ENCODE measurements at places on chromosomes 16 and 17. TPM values are rescaled to one million over a fixed set of nuclear protein-coding genes. Genes with fewer than 3 reads are reported as not detected.

DNA sequence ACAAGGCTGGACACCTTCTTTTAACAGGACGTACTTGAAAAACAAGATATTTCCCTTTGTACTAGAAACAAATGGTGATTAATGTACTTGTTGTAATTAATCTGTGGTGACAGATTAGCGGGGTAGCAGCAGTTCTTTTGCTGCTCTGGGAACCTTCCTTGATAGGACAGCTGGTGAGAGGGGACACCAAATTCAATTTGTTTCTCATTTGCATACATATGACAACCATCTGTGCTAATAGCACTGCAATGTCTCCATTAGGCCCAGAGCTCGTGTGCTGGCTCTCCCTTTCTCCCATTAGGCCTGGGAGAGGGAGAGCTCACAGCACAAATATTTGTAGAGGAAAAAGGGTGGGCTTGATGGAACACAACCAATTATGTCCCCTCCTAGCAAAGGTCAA, 221.0 kb upstream of the HS3ST3A1 start:
- no peak for DNase-seq

DNA sequence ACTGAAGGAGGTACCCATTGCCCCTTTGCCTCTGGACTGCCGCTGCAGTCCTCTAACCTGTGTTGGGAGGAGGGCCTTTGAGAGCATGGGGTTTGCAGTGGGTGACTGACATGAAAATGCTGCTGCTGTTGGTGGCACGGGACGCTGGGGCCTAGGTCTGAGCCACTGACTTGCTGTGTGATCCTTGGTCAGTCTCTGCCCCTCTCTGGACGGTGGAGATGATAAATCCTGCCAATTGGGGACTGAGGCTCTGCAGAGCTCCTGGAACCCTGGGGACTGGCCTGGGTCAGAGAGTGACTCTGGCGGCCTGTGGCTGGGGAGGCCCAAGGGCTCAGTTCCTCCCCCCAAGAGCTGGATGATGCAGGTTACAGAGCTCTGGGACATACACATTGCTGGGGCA, 6.1 kb upstream of the PYDC1 start:
- DNase-seq, result no peak

DNA sequence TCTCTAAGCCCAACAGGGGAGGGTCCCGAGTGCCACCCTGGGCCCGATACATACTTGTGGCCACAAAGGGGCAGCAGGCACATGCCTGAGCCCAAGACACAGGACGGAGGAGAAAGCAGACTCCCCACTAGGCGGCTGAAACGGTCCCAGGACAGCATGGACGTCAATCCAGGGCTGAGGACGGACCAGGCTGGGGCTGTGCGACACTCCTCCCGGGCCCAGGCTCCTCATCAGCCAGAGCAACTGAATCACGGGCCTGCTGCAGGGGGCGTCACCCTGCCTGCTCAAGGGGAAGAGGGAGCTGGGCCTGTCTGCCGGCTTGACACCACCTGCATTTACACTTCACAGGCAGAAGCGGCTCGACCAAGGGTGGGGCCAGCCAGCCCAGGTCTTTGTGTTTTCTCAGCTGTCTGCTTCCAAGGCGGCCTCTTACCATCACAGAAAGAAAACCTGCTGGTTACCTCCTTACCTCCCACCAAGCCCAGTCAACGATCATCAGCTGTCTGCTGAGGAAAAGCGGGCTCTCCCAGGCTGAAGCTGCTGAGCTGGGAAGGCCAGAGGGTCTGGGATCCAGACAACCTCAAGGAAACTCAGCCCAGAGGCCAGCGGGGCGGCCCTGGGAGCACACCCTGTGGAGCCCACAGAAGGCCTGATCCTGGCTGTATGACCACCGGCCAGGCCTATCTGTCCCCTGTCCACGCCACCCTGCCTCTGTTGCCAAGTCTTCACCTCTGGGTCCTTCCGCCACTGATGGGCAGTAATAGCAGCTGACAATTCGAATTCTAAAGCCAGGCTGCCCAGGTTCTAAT, 26.4 kb downstream of the KIFC3 start:
- no peak for DNase-seq

- DNase-seq, result no peak
Measured at GRCh38 chr16:81863630-81864352, 84.7 kb downstream of the PLCG2 start.

DNA sequence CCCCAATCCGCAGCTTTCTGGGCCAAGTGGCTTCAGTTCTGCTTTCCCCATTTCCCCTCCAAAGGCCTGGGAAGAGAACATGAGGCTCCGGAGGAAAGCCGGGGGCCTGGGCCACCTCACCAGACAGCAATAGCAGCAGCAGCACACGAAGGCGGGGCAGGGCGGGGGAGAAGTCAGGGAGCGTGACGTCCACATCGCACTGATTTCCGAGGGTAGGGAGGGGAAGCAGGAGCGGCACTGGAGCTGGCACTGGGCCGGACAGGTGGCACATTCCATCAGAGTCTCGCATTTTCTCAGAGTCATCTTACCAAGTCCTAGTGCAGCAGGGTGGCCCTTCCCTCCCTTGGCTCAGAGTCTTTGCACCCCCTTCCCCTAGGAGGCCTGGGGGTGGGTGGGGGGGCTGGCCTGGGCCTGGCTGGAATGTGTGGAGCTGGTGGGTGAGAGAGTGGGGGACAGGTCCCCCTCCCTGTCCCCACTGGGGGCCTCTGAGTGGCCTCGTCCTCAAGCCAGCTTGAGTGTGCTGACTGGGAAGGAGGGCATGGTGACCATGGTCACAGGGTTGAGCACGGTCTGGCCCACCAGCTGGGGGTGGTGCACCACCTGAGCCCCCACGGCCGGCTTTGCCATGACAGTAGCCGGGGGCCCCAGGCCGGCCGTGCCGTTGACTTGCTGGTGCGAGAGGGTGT, 14.3 kb downstream of the MNT start:
- no peak for DNase-seq

- no peak for DNase-seq
Measured at GRCh38 chr17:17667947-17668346, 13.3 kb upstream of the RAI1 start.

Gene TBC1D3H
- not detected for total RNA-seq

DNA sequence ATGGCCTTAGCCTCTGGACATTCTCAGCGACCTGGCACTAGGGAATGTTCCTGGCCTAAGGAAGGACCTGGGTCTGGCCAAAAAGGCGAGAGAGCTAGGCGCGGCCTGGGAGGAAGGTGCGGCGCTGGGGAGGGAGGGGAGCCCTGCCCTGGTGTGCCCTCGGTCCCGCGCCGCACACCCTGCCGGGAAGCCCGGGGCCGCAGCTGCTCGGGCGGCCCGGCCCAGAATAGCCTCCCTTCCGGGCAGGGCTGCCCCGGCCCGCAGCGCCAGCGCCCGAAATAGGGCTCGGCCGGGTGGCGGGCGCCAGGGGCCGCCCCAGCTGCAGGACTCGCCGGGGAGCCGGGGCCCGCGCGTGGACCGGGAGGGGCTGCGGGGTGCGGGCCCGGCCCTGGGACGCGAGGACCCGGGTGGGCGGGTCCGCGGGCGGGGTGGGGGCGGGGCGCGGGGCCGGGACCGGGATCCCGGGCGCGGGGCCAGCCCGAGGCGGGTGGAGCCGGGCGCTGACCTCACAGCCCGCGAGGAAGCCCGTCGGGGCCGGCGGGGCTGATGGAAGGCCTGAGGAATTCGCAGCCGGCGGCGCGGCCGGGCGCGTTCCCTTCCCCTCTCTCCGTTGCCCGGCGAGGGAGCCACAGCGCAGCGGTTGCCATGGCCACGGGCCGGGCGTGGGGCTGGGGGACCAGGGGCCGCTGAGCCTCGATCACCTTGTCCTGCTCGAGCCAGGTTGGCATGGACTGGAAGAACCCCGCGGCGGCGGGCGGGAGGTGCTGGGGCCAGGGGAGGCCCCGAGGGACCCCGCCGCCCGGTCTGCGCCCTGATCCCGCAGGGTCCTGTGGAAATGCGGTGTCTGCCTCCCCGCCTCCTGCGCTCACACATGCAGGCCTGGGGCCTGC, 18.1 kb downstream of the SOCS3 start:
- DNase-seq, result peak; percentile 96

Gene PGAP6
- 28.9 TPM for total RNA-seq

- no peak for DNase-seq
Measured at GRCh38 chr16:12337871-12338655, 361.5 kb downstream of the SNX29 start.

Gene AANAT
- not detected for total RNA-seq

GRCh38 chr17:13311306-13311705, 290.4 kb downstream of the HS3ST3A1 start:
- DNase-seq, result no peak

GRCh38 chr17:47733047-47733673, at the start of gene TBX21:
Gene TBX21 (plus strand): TSS chr17:47733236. CDS start chr17:47733455, 219 bp downstream.
- peak; percentile 89 for DNase-seq

GRCh38 chr16:74469946-74470478, 48.7 kb upstream of the CLEC18B start:
- no peak for DNase-seq

GRCh38 chr17:56085576-56086267, 67.6 kb upstream of the ANKFN1 start:
- no peak for DNase-seq

- DNase-seq, result no peak
Measured at GRCh38 chr17:50447870-50448595, 20.6 kb downstream of the CHAD start.

Gene MYADML2
- not detected for total RNA-seq

DNA sequence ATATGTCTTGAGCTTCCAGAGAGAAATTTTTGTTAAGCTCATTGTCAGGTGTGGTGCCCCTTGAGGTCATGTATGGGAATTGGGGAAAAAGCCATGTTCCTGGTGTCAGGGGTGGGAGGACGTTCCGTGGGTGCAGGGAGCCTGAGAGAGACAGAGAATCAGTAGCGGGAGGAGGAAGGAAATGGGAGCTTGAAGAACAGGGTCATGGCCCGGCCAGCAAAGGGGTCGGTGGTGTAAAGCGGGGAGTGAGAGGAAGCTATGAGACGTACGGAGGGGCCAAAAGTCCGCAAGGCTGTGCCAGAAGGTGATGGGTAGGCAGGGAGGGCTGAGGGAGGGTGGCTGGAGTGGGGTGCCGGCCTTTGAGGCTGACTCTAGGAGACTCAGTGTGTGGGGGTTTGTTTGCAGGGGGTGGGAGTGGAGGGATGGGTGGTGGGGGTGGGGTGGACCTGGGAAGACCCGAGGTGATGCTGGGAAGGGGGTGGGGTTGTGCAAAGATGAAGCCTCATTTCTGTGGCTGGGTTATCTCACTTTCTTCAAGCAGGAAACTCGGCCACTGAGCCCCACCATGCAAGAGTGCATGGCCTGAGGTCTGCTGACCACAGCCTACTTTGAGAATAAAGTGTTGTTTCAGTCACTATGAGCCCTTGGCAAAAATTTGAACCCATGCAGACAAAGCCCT, 63.6 kb downstream of the PLCG2 start:
- DNase-seq, result no peak

Gene ADAMTS18
- 0.79 TPM for total RNA-seq

DNA sequence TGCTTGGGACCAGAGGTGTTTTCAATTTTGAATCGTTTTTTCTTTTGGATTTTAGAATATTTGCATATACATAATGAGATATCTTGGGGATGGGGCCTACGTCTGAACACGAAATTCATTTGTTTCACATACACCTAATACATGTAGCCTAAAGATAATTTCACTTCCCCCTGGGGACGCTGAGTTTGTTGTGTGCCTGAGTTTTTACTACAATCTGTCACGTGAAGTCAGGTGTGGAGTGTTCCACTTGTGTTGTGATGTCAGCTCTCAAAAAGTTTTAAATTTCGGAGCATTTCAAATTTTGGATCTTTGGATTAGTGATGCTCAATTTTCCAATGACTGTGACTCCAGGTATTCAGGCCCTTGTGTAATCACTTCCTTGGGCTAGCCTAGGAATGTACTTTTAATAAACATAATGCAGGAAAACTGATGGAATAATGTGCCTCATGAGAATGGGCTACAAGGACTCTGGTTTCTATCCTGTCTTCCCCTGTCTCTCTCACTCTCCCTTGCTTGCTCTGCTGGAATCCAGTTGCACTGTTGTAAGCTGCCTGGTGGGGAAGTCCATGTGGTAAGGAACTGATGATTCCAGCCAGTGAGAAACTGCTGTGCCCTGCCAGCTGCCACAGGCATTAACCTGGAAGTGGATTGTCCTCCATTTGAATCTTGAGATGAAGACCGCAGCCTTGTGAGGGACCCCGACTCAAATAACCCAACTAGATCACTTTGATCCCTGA, 403.8 kb downstream of the SHISA9 start:
- DNase-seq, result no peak

- DNase-seq, result no peak
Measured at GRCh38 chr17:42345396-42346073, 42.7 kb downstream of the STAT3 start.

DNA sequence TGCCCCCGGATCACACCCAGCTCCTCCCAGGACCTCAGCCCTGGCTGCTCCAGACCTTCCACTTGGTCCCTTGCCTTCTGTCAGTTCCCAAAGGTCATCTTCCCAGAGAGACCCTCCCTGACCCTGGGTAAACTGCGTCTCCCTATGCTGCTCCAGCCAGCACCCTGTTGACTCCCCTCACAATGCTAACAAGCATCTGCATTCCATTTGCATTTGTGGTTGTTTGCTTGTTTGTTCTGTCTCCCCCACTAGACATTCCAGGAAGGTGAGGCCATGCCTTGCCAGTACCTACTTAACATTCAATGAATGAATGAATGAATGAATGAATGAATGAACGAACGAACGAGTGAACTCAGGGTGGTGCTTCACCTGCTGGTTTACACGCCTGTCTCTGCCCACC, 171.2 kb downstream of the WSCD1 start:
- no peak for DNase-seq

DNA sequence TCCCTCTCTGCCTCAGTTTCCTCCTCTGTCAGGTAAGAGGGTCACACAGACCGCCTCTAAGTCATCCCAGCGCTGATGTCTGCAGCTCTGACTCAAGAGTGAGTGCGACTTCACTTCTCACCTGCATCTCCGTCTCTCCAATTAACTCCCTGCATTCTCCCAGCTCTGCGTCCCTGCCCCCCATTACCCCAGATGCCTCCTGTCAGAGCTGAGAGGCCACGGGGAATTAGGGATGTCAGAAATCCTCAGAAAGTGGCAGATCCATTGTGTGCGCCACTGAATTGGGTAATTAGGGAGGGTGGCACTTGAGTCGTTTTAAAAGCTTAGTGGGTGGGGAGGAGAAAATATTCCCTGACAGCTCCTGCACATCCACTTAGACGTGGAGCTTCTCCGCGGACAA, 885.4 kb upstream of the EEF2KMT start:
- no peak for DNase-seq

- DNase-seq, result no peak
Measured at GRCh38 chr17:29929006-29929532, 959 bp downstream of the SSH2 start.
